Thyroid gland (tissue), 4 donors: ENCODE measurements at places on chromosomes 6 and 20.

DNA sequence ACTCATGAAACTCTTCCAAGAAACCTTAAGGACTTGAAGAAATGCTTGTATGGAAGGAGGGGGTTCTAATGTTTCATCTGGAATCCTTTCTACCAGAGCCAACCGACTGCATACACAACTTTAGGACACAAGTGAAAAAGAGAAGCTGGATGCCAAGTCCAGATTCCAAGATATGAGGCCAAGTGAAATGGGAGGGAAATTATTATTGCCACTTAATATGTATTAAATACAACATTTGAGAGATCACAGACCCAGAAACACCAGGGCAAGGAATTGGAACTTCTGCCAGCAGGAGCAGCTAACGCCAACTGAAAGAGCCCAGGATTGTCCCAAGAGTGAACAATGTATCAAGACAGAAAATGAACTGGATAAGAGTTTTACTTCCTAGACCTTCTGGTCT lies 144.2 kb downstream of the ARHGAP18 start:
- no peak for DNase-seq

GRCh38 chr6:75204217-75204958 lies 1.5 kb downstream of the COL12A1 start:
- peak; percentile 70 for DNase-seq

DNA sequence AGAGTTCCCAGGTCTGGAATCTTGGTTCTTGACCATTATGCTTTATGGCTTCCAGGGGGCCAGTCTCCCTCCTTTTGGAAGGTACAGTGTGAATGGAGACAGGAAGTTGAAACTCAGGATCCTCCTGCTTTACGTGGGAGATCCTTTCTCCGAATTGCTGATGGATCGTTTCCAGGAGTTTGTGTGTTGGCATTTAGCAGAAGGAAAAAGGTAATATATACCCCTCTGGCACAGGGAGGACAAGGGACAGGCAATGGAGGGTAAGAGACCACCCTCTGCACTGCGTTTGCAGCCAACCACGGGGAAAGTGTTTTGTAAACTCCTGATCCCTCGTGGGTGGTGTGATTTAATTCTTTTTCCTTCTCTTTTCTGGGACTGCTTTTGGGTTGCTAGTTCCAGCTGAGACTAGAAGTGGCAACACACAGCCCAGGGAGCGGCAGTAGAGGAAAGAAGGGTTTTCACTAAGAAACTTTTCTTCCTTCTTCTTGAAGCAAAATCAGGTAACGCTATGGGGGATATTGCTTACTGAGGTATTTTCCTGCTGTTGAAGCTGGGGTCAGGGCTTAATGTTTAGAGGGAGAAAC lies 257.6 kb upstream of the SUPT3H start:
- no peak for DNase-seq

DNA sequence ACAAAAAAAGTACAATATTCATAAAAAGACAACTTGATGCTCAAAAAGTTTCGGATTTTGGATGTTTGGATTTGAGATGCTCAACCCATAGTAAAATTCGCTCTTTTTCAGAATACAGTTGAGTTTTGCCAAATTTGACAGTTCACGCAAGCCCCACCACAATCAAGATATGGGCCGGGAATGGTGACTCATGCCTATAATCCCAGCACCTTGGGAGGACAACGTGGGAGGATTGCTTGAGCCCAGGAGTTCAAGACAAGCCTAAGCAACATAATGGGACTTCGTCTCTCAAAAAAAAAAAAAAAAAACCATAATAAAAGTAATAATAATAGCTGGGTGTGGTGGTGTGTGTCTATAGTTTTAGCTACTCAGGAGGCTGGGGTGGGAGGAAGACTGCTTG lies 51.3 kb downstream of the PHF20 start:
- no peak for DNase-seq

DNA sequence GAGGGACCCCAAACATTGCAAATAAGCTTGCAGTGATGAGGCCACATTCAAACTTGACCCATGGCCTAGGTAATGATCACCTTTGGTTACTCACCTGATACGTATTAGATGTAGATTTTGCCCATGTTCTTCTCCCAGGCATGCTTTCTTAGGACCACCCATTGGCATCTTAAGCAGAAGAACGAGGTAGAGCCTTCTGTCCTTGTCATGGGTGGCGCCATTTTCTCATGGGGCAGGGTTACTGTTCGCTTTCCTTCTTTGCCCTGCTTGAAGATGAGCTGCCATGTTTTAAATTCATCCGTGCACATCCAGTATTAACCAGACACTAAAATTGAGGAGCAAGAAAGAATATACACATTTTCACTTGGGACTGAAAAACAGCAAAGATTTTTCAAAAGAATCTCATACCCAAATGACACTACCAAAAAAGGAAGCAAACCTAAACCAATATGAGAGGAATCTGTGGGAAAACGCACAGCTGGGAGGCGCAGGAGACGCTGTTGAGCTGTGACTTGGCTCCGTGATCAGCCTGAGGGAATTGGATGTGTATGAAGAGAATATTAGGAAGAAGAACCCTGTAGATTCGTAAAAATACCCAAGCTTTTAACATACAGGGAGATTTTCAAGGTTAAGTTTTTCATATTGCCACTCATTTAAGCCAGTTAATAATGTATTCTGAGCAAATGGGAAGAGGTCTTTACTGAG lies 36.6 kb downstream of the GMPR start:
- no peak for DNase-seq

DNA sequence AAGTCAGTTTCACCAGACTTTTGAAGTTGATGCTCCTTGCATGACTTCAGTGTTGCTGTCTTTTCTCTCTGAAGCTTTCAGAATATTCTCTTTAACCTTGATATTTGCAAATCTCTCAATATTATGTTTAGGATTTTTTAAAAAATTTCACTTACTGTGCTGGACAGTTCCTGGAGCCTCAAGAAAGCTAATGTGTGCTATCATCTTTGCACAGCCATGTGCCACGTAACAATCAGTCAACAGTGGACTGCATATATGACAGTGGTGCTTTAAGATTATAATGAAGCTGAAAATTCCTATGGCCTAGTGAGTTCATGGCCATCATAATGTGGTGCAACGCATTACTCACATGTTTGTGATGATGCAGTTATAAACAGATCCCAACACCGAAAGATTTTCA lies 59.1 kb upstream of the OGFRL1 start:
- no peak for DNase-seq

- DNase-seq, result no peak
Measured at GRCh38 chr6:89494131-89494793, 61.3 kb downstream of the ANKRD6 start.

DNA sequence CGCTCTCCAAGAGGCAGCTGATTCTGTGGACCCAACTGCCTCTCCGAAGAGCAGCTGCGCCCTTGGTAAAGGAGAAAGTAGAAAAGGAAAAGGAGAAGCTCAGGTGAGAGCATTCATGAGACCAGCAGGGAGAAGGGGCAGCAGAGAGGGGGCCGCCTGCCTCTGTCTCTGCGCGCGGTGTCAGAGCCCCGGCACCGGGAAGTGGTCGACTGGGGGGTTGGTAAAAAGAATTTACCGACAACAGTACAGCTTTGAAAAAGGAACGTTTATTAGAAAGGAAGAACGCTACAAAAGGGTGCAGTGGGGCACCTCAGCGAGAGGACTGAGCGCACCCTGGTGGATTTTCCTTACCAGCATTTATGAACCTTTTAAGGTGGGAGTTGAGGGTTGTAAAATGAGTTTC lies 61.9 kb downstream of the GPR6 start:
- peak; percentile 17 for DNase-seq

GRCh38 chr20:2653556-2654383 lies 1.3 kb downstream of the NOP56 start:
- no peak for DNase-seq

DNA sequence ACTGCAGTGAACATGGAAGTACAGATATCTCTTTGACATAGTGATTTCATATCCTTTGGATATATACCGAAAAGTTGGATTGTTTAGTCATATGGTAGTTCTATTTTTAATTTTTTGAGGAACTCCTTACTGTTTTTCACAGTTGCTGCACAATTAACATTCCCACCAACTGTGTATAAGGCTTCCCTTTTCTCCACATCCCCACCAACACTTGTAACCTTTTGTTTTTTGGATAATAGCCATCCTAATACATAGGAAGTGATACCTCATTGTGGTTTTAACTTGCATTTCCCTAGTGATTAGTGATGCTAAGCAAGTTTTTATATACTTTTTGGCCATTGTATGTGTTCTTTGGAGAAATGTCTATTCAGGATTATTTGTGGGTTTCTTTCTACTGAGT lies 45.1 kb upstream of the TENT5A start:
- no peak for DNase-seq

DNA sequence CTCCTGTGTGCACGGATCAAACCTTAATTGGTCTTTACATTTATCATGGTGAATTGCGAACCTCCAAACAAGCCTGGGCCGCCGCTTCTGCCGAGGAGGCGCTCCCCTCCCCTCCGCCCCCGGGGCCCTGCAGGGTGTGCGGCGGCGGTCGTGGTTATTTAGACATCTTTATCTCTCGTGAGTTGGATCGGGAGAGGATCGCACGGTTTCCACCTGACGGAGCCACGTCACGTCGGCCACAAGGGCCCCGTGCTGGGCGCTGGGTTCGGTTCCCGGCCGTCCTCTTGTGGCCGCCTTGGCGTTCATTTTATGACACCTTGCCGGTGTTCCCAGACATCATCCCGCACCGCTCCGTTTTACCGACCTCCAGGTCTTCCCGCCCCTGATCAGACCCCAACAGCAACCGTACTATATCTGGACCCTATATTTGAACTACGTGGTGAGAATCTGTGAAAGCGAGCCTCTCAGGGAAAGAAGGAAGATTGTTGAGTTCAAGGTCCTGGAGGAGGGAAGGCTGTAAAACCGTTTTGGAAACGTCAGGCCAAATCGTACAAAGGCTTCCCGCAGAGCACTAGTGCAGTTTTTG lies 1.3 kb upstream of the CNR1 start:
- no peak for DNase-seq

DNA sequence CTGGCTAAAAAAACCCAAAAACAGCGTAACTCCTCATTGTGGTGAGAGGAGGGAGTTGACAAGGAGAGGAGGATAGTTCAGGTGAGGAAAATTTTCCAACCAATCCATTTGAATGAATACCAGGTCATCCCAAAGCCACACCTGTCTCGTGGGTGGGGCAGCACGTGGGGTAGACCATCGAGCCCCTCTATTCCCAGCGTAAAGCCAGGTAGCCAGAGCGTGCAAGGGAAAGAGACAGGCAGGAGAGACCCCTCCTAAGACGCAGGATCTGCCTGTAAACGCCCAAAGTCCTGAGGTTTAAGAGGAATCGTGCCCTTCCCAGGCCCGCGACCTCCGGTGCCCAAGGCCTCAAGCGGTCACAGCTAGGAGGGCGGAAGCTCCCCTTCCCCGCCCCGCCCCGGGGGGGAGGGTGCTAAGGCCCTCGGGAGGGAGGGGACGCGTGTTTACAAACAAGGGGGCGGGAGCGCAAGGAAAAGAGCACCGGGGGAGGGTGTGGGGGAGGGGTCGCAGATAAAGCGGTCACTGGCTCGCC lies 712 bp downstream of the RXRB start:
- DNase-seq, result peak; percentile 61

- no peak for DNase-seq
Measured at GRCh38 chr6:17361013-17361412, 32.4 kb upstream of the CAP2 start.

- DNase-seq, result no peak
Measured at GRCh38 chr6:134435814-134436280, 117.9 kb upstream of the SGK1 start.

DNA sequence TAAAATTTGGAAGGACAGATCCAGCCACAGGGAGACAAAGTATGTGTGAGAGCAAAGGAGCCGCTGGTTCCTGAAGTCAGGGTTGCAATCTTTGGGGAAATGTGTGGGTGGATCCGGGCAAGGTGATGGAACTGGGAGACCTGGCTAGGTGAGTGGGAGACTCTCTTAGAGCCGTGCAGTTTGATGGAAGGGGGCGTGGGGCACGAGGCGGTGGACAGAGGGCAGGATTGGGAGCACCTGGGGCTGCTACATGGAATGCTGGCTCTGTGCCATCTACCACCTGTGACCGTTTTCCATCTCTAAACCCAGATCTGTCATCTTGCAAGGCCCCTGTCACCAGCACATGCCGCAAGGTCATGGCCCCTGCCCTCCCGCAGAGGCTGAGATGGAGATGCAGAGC lies 268.4 kb downstream of the SMOC2 start:
- no peak for DNase-seq

DNA sequence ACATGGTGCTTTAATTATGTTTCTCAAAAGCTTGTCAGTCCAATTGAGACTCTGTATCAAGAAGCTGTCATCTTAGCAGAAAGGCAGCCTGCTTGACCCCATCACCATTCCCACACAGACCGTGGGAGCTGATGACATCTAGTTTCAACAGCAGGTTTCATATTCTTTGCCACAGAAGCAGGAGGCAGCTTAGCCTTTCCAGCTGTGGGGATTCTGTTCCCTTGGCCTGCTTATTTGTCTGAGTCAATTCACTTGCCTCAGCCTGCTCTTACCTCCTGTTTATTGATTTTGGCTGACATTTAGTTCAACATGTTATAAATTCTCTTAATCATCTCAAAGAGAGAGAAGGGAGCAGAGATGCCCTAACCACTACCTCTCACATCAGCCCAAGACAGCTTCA lies 527.7 kb downstream of the ADGRB3 start:
- no peak for DNase-seq

GRCh38 chr6:12051861-12052368 lies 39.8 kb downstream of the HIVEP1 start:
- no peak for DNase-seq

- no peak for DNase-seq
Measured at GRCh38 chr6:128754658-128755256, 128.2 kb upstream of the LAMA2 start.

GRCh38 chr6:138987080-138987642 lies 892 bp downstream of the REPS1 start:
- peak; percentile 38 for DNase-seq

GRCh38 chr6:137967689-137968454 lies 100.8 kb downstream of the TNFAIP3 start:
- no peak for DNase-seq

DNA sequence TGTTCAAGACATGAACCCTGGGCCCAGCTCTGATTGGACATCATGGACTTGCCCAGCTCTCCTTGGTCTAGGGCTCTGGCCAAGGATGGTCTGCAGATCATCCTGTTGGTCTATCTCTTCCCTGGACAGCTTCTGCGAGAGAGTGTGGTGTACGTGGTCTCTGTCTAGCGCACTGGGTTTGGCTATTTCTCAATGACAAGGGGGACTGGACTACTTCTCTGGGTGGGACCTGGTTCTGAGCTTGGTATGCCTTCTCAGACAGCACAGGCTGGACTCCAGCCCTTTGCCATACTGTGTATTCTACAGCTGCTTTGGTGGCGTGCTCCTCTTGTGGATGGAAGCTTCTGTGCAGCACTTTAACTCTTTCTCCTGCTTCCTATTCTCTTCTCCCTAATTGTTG lies 8.5 kb upstream of the RAET1E start:
- no peak for DNase-seq

DNA sequence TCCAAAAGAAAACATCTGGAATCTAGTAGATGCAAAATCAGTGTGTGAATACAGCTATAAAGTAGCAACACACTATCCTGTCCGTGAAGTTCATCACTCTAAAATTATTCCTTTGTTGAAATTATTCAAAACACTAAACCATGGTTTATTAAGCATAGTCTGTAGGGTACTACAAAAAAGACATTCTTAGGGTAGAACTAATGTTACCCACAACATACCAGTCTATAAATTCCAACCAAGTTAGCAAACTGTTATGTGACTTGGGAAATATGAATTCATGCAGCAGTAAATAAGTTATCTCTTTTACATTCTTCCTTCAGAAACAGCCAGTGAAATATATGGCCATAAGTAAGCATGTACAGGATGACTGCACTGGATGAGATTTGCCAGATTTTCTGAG lies 580.3 kb upstream of the ADGRB3 start:
- no peak for DNase-seq

GRCh38 chr6:35199866-35200265 lies 13.9 kb upstream of the SCUBE3 start:
- no peak for DNase-seq

- DNase-seq, result no peak
Measured at GRCh38 chr6:46690911-46691451, 3.3 kb downstream of the TDRD6 start.
